ENCODE measurements at places on chromosomes 5 and 9.
A peak's percentile ranks its signal among the peaks of the same experiment; 100 is the strongest.

DNA sequence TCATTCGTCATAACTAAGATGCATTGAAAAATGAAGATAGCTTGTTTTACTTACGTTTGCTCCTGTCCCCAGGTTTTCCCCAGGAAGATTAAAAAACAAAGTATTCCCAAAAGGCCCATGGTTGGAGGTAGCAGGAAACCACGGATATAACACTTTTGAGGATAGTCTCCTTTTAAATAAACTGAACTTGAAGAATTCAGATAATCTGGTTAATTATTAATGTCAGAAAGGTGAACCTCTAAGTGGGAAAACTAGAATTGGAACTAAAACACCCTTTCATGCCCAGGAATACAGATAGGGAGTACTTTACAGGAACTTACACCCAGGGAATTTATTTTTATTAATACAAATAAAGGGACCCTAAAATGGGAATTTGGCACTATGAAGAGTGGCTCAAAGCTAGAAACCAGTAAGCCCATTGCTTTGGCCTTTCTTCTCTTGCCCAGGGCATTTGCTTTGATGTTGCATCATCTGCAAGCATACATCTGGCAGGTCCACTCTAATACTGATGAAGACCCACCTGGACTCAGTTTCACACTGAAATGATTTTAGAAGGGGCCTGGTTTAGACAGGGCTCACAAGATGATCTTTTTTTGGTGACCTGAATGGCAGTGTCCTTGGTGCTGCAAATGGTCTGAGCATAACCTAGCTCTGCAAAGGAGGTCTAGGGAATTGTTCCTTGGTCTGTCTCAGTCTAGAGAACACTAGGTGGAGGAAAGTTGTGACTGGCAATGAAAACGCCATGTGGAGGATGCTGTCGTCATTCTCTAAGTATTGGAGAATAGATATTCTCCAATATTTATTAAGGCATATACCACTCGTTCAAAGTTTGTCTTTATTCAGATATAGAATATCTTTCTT lies at the start of gene C5:
Gene C5, minus strand, starts transcription at position 148 of the 861 bp plus-strand sequence. Its CDS starts 29 bp downstream, at position 119.
- DNase-seq = no peak

DNA sequence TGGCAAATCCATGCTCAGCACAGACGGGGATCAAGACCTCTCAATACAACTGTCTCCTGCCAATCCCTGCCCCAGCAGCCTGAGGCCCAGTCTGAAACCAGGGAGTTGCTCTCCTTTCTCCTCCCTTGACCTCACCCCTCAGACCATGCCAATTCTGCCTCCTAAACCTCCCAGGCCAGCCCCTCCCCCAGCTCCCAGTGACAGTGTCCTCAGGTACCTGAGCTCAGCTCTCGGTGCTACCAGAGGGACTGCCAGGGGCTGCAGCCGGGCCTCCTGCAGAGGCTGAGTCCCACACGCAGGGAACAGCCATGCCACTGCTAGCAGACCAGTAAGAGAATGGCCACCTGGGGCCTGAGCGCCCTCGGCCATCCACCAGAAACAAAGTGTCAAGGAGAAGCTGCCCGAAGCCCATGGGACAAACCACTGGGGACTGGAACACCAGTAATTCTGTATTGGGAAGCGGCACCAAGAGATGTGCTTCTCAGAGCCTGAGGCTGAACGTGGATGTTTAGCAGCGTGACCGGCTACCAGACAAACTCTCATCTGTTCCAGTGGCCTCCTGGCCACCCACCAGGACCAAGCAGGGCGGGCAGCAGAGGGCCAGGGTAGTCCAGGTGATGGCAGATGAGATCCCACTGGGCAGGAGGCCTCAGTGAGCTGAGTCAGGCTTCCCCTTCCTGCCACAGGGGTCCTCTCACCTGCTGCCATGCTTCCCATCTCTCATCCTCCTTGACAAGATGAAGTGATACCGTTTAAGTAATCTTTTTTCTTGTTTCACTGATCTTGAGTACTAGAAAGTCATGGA lies 557 bp upstream of the IL3 start:
- DNase-seq = peak; percentile 60

- DNase-seq = no peak
These were observed 101.3 kb downstream of the FBN2 start for GRCh38 chr5:128436749-128437188.

DNA sequence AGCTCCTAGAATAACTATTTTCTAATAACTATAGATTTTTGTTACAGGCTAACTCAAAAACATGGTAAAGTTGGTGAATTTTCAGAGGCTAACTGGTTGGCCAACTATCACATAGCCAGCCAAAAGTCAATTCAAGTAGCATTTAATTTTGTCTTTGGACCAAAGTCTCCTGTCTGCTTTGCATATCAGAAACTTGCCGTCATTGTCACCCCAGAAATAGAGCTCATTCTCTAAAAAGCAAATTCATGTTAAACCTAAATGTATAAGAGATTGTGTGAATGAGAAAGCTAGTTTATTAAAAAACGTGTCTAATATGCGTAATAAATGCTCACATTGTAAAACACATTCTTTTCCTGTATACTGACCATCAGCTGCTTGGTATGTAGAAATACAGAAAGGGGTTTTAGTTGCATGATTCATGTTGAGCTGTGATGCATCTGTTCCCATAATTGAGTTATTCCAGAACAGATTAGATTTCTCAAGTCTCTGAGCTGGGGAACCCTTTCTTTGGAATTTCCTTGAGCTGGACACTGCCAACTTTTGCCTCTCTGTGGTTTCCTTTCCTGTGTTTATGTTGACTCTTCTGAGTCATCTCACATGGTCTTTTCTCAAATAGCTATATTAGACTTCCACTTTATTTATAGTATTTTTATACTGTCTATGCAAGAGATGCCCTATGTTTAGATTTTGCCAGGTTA lies 7.3 kb downstream of the SRFBP1 start:
- DNase-seq = peak; percentile 22

DNA sequence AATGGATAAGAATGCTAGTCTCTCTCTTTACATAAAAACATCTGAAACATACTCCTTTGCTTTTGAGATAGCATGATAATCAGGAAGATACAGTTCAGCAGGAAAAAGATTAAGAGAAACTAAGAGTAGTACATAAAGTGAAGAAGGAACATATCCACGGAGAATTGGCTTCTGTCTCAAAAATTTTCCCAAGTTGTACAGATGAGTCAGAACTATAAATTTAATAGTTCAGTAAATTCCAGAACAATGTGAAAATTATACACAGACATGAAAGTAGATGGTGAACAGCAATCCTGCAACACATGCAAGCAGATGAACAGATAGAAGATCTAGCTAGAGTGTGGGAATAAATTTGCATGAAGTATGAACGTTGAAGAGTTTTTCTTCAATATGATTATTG lies 691.4 kb upstream of the RIOK2 start:
- no peak for DNase-seq

DNA sequence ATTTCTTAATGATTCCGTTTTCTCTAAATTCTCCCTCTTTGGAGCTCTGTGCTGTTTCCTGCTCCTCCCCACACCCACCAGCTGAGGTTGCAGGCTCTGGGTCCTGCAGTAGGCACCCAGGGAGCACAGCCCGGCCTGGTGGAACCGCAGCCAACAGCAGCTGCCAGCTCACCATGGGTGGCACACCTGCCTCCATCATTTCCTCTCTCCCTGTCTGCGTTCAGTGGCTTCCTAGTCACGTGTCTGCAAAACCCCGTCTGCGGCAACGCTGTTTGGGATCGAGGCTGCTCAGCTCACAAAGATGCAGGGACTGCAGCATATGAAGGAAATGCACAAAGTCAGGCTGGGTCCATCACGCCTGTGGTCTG lies 367.8 kb downstream of the IRX2 start:
- DNase-seq = no peak

DNA sequence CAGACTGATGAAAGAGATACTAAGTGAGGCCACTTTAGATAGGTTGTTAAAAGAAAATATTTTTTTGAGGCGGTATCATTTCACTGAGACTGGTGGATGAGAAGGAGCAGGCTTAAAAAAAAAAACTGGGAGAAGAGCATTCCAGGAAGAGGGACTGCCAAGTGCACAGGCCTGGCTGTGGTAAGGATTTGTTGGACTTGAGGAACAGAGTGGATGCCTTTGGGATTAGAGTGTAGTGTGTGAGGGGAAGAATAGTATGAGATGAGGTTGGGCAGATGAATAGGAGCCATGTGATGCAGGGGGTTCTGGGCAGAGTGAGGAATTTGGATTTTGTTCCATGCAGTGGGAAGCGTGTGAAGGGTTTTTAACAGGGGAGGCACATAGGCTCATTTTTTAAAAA lies 57.9 kb downstream of the PBX3 start:
- no peak for DNase-seq

DNA sequence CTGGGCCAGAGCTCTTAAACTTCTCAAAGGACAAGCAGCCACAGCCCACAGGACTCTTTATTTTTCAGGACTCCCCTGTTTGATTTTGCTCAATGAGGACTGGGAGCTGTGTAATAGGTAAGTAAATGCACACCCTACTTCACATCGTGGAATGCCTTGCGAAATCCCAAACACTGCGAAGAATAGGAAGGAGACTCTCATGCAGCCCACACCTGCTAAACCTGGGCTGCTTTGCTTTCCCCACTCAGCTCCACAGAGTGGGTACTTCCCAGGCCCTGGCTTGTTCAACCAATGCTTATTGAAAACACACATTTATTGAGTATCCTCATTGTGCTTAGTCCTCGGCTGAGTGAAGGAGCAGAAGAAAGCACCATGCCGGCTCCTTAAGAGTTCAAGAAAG lies 103.3 kb upstream of the FSTL4 start:
- DNase-seq = no peak

DNA sequence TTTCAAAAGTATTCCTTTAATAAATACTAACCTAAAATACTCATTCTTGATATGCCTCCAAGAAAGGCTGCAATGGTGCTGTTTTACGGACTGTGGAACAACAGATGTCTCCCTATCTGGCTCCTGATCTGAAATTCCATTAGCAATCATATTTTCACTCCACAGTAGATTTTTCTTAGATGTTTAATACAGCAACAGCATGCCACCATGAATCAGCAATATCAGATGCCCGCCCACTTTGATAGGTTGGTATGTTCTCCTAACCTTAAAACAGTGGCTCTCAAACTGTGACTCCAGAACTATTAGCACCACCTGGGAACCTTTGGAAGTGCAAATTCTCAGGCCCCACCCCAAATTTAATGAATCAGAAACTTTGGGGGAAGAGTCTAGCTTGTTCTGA lies 110.2 kb downstream of the MLLT3 start:
- no peak for DNase-seq

GRCh38 chr5:151662805-151663204 lies 23.9 kb downstream of the SPARC start:
- DNase-seq = no peak

- DNase-seq = no peak
These were observed 39.5 kb downstream of the MFAP3 start for GRCh38 chr5:154078272-154078671.

GRCh38 chr5:83026516-83026915 lies 50.7 kb downstream of the TMEM167A start:
- no peak for DNase-seq

- no peak for DNase-seq
These were observed 3.4 kb downstream of the DOLK start for GRCh38 chr9:128943832-128944620.

- DNase-seq = no peak
These were observed 38.8 kb downstream of the MYO10 start for GRCh38 chr5:16897284-16897704.

DNA sequence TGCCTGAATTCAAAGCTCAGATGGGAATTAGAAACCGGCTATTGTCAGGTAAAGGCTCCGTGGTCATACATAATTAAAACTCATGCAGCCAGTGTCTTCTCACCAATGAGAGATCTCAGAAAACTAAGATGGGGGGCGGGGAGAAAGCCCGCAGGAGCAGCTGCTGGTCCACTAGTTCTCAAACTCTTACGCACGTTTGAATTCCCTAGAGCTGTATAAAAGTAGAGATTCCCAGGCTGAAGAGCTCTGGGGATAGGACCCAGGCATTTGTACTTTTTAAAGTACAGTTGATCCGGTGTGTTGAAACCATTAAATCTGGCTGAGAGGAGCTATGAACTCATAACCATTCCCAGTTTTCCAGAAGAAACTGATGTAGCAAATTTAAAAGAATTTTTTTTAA lies 68.5 kb downstream of the FRMD3 start:
- no peak for DNase-seq

GRCh38 chr5:111278858-111279504 lies 54.8 kb downstream of the CAMK4 start:
- no peak for DNase-seq

- no peak for DNase-seq
These were observed 144.1 kb upstream of the ST8SIA4 start for GRCh38 chr5:101047181-101047580.

DNA sequence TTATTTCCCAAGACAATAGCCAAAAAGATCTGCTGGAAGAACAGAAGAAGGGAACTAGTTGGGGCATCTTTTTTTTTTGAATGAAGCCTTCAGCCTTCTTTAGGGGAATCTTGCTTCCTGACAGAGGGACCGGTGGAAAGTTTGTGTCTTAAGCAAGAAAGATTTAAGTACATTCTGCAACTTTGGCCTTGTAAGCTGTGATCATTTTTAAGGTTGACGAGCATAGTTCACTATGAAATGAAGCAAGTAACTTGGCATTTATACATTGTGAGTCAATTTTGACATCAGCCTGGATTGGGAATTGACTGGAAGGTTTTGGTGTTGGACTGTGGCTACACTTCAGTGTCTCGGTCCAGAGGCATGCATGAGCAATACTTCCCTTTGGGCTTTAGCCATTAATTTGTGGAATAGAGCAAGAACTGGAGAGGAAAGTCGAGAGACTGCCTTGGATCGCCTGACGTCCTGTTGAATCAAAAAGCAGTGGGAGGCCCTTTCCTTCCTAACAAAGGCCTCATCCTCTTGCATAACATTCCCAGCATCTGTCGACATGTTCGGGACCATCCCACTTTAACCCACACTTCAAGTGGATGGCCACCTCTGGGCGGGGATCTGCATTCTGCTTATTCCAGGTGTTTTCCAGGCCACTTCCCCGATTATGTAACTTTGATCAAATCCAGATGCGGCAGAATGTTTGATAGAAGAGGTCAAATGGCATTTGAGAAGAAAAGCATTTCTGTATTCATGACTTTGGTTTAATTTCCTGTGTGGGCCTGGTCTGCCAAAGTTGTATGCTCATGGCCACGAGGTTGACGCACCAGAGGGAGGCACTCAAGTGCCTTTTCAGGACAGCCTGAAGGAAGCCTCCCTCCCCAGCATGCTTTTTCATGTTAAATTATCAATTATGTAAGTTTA lies 12.5 kb downstream of the ABL1 start:
- peak; percentile 55 for DNase-seq

- DNase-seq = no peak
These were observed 203.4 kb downstream of the MCTP1 start for GRCh38 chr5:95081500-95081960.

DNA sequence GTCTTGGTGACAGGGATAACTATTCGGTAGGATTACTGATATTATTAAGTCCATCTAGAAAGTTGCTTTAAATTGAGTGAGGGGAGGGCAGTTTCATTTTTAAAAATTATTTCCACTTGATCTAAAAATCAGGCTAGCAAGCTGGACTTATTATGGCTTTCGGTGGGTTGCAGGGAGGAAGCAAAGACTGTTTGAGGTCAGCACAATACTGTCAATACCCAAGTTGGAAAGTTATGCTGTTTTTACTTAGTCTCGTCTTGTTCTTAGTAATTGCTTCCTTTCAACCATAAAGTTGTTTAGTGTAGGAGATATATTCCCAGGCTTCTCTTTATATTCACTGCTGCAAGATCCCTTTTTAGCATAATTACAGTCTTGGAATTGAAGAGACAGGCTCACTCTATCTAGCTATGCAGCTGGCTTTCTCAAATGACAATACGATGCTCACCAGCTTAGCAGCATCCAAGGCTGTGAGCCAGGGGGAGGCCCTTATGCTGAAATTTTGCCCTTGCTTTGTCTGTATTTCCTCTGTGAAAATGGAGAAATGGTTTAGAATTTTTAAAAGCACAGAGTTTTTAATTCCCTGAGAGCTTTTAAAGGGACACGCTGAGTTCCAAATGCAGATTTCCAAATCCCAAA lies 68.2 kb upstream of the APC start:
- DNase-seq = no peak
